ENCODE measurements at places on chromosomes 16 and 17.

GRCh38 chr17:34246446-34246845, 8.6 kb upstream of the CCL2 start:
- DNase-seq: no peak

DNA sequence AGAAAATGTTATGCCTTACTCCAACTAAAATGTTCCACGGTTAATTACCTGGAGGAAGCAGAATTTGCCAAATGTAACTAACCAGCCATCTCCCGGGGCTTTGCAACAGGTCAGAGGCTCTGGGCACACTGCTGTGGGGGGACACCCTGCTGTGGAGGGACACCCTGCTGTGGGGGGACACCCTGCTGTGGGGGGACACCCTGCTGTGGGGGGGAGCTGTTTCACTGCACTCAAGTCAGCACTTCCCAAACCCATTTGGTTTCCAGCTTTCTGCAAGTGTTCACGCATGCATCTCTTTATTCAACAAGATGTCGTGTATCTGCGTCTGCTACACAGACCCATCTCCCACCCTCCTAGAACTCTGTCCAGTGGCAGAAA, 239.5 kb downstream of the C16orf95 start:
- DNase-seq: no peak

- DNase-seq: no peak
Observed at GRCh38 chr17:54261465-54261864, 438.7 kb downstream of the KIF2B start.

DNA sequence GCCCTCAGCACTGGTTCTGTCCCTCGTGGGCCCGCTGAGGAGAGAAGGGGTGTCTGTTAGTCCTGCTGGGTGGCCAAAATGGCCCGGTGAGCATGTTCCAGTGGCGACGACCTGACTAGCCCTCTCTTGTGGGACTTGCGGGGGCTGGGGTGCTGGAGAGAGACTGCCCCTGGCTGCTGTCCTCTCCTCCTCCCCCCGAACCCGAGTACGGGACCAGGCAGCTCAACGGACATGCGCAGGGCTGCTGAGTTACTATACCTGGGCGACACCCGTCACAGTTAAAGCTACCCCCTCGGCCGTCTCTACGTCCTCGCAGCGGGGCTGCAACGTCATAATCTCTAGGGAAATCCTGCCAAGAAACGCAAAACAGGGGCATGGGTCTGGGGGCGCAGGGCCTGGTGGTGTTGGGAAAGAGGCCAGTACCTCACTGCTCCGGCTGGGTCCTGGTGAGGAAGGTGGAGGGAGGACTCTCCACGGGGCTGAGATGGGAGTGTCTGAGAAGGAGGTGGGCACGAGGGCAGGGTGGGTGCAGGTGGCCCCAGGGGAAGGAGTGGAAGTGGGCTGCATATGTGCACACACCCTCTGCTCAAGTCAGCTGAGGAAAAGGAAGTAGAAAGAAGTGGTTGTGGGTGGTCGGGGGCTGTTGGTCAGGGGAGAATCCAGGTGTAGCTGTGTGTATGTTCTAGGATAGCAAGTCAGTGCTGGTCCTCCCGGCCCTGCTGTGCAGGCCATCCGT, 13.4 kb downstream of the FLOT2 start:
- DNase-seq: peak; percentile 12

- DNase-seq: no peak
Observed at GRCh38 chr17:76480632-76481031, 13.2 kb downstream of the AANAT start.

DNA sequence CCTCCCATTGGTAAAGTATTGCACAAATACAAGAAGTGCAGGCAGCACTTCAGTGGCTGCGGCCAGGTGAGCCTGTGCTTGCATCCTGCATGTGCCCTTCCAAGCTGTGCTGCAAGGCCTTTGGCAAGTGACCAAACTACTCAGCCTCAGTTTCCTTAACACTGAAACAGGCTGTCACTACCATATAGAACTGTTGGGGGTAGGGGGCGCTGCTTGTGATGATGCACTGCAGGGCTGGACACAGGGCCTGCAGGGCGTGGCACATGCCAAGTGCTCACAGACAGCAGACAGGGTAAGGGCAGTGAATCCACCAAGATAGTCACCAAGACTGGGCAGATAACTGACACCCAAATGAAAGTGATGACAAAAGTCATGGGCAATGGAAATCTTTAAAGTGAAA, 65.6 kb upstream of the SREBF1 start:
- no peak for DNase-seq

DNA sequence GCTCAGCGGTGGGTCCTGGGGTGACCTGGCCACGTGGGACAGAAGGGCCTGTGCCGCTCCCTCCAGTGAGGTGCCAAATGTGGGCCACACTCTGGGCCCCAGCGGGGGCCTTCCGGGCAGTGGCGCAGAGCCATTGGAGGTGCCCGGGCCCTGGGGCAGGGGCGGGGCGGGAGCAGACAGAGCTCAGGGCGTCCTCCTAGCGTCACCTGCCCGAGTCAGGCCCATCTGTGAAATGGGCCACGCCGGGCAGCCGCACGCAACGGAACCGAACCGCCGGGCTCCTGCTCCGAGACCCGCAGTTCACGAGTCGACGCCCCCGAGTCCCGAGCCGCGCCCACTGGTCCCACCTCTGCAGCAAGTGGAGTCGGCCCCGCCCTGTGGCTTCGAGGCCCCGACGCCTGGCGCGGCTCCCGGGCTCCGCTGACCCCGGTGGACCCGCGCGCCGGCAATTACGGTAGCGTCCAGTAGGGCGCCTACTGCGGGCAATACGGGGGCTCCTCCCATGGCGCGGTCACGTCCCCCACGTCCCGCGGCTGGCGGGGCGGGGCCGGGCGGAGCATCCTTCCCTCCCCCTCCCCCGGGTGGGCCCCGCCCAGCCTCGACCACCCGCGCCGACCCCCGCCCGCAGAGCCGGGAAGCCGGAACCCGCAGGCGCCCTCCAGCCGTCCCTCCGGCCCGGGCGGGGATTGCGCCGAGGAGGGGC, 1.9 kb downstream of the SLC16A3 start:
- peak; percentile 95 for DNase-seq

DNA sequence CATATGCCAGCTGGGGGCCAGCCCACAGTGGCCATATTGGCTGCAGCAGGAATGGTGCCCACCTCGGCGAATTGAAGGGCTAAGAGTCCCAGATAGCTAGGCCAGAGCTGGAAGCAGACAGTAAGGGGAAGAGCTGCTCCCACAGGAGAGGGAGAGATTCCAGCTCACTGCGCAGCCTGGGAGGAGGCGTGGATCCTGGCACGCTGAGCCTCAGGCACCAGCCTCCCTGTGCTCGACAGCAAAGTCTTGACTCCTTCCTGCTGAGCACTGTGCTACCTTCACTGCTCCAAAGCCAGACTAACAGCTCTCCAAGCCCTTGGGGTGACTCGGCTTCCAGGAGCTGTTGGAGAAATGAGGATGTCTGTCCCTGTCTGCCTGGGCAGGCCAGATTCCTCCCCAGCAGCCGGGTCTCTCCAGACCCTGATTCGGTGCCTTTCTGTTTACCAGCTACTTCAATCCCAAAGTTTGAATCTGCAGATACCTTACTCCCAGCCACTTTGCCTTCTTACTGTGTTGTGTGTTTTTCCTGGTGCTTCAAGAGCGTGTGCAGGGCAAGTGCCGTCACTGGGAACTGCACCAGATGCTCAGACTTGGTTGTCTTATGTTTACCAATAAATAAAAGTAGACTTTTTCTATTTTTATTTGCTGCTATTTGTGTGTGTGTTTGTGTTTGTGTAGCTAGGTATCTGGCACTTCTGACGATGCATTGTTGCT, 9.1 kb downstream of the CBX2 start:
- DNase-seq: no peak

- DNase-seq: no peak
Observed at GRCh38 chr16:86002178-86002900, 103.4 kb downstream of the IRF8 start.

- peak; percentile 26 for DNase-seq
Observed at GRCh38 chr16:71205482-71206131, 24.9 kb downstream of the HYDIN start.

DNA sequence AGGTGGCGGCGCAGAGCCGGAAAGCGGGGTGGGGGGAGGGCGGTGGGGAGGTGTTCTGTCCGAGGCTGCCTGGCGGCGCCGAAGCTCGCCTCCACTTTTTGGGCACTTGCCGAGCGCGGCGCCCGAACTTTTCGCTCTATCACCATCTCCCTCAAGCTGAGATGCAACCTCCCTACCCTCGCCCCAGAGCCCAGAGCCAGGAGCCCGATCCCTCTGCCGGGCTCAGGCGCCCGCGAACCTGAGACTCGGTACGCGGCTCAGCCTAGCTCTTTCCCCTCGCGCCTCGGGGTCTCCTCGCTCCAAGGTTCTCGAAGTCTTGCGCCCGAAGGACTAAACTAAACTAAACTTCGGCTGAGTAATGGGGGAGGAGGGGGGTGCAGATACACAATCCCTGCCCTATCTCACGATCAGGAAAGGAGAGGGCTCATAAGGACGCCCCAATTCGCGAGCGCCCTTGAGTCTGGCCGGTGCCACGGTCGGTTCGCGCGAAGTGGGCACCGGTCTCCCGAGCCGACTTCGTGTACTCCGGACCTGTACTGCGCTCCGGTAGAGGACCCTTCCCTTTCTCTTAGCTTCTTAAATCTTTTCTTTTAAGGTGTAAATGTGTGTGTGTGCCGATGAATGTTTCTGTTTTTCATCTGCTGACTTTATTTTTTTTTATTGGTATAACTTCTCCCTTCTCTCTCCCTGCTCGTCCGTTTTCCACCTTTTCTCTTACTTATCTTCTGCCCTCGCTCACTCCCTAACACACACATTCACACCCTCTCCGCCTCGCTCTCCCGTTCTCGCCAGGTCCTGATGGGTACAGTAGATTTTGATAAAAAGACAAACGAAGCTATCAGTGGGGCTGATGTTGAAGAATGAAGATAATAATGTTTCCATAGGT, 1.9 kb upstream of the SALL1 start:
- no peak for DNase-seq

GRCh38 chr17:16944334-16945135, 27.4 kb downstream of the TNFRSF13B start:
- no peak for DNase-seq

- DNase-seq: no peak
Observed at GRCh38 chr16:24838554-24839266, 7.1 kb upstream of the SLC5A11 start.

DNA sequence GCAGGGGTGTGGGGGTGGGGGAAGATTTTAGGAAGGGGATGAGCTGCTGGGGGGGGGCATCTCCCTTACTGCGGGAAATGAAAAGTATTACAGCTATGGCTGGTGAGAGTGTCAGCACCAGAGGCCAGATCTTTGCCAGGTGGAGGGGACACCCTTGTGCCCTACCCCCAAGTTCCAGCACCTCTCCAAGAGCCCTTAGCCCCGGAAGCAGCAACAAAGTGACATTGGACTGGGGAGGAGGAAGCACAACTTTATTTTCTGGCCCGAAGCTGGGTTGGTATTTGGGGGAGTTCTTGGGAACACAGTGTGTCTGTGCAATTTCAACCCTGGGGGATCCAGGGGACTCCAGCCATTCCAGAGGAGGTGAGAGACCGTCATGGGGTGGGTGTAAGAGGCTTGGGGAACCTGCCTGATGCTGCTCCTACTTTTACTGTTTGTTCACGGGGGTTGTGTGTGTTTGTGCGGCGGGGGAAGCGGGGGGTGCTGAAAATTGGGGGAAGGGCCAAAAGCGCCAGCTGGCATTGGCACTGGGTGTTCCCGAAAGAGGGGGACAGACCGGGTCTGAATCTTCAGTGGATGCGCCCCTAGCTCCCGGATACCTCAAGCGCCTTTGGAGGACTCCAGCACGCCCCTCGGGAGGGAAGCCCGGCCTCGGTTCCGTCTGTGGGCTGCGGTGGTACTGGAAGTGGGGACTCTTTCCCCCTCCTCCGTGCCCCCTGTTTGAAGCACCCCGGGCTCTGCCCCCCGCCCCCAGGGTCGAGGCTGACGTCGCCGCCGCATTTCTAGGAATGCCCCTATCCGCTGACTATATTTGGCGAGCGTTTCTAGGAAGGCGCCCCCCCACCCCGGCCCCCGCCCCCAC, 230.3 kb downstream of the MRTFB start:
- no peak for DNase-seq

DNA sequence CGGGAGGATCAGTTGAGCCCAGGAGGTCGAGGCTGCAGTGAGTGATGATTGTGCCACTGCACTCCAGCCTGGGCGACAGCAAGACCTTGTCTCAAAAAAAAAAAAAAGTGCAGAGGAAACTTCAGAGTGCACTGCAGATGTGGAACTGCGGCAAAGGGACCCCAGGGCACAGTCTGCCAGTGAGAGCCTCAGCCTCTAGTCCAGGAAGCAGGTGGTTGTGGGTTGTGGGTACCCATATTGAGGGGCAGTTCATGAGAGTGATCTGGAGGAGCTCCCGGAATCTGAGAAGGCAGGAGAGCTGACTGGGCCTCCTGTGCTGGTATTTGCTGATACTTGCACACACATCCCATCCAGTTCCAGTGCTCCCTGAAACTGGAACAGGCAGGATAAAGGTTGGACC, 13.1 kb downstream of the FOXN1 start:
- DNase-seq: no peak

GRCh38 chr17:16962804-16963203, 9.1 kb downstream of the TNFRSF13B start:
- DNase-seq: no peak

- DNase-seq: peak; percentile 50
Observed at GRCh38 chr17:81037798-81038733, 3.1 kb downstream of the BAIAP2 start.

DNA sequence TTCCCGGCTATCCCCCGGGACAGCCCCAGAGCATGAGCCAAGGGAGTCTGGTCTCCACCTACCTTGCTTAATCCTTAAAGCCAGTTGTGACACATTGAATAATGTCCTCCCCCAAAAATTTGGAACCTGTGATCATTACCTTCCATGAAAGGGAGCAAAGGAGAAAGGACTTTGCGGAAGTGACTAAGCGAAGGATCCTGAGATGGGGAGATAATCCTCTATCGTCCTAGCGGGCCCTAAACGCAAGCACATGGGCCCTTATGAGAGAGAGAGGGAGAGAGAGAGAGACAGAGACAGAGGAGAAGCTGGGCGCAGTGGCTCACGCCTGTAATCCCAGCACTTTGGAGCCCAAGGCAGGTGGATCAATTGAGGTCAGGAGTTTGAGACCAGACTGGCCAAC, 9.5 kb downstream of the SPPL2C start:
- no peak for DNase-seq

DNA sequence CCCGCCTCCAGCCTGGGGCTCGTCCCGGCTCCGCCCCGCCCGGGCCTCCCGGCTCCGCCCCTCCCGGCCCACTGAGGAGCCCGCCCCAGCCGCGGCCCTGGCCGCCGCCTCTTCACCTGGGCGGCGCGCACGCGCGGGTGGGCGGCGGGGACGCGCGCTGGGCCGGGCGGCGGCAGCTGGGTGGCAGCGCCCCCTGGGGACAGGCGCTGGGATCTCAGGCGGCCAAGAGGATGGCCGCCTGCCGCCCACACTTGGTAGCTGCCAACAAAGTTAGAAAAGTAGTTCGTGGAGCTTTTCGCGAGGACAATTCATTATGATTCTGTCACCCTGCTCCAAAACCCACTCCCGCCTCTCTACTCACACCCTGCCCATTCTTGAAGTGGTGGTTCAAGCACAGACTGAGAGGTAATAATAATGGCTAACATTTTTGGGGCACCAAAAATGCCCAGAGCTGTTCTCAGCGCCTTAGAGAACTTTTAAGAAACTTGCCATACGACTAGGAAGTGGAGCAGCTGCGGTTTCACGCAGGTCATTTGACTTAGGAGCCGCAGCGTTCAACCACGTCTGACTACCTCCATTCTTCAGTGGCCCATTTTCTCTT, 340 bp upstream of the MYO1D start:
- peak; percentile 97 for DNase-seq

GRCh38 chr17:57860414-57860999, 10.7 kb upstream of the MRPS23 start:
- DNase-seq: no peak

GRCh38 chr17:39643271-39643670, 6.3 kb downstream of the STARD3 start:
- no peak for DNase-seq

Data from left ventricle myocardium superior (tissue), 1 donor.